ENCODE measurements at places on chromosomes 13 and 19.

DNA sequence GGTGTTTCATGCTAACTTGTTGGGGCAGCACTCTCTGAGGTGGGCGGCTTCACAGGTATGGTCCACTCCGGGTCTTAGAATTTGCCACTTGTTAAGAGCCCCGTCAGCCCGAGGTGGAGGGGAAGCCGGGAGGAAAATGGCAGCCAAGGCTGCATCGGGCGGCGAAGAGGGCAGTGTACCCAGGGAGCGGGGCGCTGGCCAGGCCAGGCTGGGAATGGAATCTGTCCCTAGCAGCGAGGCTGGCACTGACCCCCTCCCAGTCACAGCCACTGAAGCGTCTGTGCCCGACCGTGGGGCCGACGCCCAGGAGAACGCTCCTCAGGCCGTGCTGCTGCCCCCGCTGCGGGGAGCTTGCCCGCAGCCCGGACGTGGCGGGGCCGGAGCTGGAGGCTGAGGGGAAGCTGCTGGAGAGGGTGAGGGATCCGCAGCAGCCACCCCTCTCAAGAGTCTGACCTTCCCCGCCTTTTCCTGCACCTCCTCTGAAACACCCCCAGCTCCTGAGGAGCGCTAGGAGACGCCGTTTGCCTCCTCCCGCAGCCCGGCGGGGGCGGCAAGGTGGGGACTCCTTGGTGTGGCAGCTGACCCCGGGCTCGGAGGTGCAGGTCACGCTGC, 313.8 kb upstream of the SPRY2 start:
- peak; percentile 40 for DNase-seq

DNA sequence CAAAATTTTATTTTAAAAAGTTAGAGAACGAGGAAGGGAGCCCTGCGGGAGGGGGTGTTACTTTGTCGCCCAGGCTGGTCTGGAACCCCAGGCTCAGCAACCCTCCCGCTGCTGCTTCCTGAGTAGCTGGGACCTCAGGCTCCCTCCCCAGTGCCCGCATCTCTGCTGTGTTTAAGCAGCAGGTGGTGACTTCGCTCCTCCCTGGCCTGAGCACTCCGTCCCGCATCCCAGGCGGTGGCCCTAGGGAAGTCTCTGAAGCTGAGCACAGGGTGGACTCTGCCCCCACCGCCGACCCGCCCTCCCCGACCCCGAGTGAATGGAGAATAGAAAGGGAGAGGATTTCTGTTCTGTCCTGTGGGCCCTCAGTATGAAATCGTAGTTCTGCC, 30.5 kb downstream of the ZNF701 start:
- peak; percentile 38 for DNase-seq

GRCh38 chr13:103451656-103452055, 385.4 kb upstream of the SLC10A2 start:
- DNase-seq = no peak

DNA sequence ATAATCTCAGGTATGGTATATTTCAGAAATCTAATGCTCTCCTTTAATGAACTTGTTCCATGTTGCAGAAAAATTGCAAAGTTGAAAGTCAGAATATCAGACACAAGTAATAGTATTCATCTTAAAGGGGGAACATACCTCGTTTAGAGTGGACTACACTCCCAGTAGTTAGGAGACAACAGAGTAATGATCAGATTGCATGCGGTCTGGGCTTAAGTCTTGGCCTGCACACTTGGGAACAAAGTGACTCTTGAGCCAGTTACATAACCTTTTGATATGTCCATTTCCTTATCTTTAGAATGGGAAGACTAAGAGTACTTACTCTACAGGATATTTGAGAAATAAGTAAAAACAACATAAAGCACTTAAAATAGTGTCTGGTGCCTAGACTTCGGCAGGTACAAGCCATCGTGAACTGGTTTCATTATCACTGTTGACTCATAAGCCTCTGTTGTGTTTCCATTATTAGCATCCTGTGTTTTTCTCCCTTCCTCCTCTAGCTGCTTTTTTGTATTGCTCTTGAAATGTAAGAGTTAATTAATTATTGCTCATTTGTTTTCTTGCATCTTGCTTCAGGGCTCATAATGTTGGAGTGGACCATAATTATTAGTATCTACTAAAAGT, 53.0 kb downstream of the DPY19L3 start:
- no peak for DNase-seq

DNA sequence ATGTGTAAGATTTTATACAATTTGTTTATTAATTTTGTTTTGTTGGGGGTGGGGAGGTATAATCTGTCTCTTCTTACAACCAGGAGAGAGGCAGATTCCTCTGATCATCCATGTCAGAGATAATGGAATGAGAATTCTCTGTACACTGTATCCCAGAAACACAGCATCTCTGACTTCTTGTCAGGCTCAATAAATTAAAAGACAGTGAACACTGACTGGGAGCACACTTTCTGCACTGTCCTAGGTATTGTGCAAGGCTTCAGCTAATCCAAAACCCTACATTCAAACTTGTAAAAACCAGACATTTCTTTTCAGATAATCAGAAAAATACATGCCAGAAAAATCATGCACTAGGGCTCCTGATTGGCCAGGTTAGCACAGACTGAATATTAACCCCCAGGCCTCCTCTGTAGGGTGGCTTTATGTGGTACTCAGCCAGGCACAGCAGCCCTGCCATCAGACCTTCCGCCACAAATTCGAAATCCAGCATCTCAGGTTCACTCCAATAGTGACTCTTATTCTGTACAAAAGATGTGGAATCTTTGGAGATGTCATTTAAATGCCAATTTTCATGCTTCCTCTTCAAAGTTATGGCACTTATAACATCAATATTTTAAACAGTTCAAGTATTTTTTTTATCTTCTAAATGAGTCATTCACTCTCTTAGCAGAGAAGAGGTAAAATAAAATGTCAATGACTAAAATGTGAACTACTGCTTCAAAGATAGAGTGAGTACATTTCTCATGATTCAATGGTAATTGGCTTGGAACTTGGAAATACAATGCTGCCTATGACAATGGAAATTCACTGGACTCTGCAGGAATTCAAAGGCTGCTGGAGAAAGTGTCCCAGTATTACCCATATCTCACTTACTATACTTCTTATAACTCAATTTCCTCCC, 211.5 kb downstream of the KLF12 start:
- no peak for DNase-seq

GRCh38 chr13:99385940-99386339, 78.7 kb upstream of the GPR183 start:
- no peak for DNase-seq

DNA sequence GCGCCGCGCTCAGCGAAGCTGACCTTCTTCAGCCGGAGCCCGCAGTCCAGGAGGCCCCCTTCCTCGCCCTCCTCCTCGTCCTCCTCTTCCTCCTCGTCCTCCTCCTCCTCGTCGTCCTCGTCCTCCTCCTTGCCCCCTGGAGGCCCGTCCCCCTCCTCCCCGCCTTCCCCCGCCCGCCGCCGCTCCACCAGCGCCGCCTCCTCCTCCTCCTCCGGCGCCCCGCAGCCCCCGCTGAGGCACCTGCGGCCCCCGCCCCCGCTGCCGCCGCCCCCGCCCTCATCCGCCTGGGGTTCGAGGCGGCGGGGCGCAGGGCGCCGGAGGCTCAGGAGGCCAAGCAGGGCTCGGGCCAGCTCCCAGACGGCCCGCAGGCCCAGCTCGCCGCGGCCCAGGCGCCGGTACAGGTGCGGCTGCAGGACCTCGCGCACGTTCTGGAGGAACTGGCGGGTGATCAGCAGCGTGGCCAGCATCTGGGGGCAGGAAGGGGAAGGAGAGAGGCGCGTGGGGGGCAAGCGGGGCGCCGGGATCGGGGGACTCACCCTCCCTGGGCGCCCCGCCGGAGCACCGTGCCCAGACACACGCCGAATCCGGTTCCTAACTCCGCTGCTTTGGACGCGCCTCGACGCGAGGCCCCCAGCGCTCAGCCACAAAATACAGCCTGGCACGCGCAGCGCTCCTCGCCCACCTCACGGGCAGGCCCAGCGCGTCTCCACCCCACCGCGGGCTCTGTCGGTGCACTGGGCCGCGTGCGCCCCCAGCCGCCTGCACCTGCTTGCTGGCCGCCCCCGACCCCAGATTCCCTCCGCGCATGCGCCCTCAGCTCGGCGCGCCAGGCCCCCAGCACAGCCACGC, 5.9 kb downstream of the ANO8 start:
- DNase-seq = no peak

- DNase-seq = no peak
These were observed 79.9 kb downstream of the MRPL57 start for GRCh38 chr13:21256351-21256761.

DNA sequence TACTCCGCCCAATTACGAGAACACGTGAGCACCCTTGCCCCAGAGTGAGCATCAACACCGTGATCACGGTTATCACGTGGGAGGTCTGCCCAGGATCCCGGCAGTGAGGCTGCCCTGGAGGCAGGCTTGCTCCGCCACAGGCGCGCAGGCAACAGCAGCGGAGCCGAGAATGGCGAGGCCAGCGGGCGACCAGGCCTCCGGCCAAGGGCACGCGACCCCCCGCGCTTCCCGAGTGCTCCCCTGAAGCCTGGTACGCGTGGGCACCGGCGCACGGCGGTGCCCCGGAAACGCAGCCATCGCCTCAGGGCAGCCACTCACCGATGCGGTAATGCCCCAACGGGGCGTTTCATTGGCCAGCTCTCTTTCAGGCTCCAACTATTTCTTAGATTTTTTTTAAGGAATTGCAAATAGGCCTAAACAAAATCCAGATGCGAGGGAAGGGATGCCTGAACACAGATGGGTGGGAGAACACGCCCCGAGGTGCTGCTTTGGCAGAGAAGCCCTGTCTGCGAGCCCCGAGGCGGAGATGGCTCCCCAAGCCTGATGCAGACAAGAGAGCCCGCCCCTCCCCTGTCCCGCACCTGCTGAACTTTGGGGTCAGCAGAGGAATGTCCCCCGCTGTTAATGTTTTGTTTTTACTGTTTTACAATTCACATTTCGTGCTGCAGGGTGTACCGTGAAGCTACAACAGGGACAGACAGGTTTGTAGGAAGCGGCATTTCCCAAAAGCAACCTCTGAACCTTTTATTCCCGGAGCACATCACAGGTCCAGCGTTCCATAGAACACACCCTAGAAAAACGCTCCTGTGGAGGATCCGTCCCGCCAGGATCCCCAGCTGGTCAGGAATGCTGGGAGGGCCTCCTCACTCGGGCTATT, 132.7 kb downstream of the ZDHHC20 start:
- DNase-seq = no peak

DNA sequence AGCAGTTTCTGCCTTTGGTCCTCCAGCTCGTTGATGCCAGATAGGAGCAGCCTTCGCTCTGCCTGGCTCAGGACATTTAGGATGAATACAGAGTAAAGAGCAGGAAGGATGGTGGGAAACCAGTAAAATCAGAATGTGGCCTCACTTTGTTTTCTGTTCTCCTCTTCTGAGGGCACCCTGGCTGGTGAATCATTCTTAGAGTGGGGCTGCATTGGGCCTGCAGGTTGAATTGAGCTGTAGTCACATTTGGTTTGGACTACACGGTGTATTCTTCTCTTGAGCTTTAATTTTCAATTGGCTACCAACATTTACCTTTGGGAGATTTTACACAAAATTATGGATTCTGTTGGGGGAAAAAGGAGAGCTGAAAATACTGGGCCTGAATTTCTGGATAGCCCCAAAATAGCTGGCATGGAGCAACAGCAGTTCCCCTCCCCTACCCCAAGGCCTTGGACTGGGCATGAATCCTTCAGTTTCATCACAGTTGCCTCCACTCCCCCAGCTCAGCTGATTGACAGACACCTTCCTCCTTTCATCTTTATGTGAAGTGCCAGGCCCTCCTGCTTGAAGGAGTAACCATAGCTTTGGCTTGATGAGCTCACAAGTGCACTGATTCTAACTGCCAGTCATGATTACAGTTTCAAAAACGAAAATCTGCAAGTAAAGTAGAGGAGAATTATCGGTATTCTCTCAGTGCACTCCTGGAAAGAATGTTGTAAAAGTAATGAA, 24.3 kb downstream of the ERCC5 start:
- no peak for DNase-seq

GRCh38 chr13:110138010-110138699, 168.8 kb downstream of the COL4A1 start:
- peak; percentile 79 for DNase-seq

DNA sequence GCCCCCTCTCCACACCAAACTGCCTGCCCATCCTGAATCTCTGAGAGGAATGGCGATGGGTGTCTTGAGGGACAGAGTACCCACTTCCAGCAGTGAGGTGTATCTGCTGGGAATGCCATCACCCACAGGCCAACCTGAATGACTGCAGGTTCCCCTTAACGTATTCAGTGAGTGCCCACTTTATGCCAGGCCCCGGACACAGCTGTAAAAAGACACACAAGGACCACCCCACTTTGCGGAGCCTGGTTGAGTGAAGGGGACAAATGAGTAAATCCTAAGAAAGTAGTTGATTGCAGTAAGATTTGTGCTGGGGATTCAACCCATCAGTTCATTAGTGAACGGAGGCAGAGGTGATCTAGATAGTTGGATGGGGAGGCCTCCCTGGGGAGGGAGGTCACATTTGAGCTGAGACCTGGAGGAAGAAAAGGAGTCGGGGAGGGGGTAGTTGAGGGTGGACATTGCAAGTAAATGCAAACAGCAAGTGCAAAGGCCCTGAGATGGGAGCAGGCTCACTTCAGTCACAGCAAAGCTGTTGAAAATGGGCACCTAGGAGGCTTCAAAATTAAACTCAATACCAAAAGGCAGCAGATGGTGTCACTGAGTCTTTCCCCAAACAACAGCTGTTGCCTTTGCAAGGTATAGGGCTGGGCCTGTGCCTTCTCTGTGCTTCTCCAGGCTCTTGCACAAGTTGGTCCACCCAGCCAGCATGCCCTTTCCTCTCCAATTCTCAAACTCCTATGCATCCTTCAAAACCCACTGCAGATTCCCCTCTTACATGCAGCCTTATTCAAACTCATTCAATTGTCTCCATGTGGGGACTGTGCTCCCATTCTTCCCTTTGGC, 4.3 kb downstream of the GDF15 start:
- DNase-seq = no peak

DNA sequence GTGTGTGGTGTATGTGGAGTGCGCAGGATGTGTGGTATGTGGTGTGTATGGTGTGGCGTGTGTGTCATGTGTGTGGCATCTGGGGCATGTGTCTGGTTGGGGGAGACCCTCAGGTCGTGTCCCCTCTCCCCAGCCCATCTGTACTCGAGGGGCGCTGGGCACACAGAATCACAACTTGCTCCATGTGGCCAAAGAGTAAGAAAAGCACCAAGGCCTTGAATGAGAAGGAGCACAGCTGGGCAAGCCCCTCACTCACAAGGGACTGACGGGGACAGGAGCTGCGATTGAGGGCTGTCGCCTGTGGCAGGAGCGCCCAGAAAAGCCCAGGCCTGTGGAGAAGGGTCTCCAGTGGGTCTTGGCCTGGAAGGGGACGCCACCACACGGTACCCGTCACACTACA, 62.8 kb downstream of the PEPD start:
- DNase-seq = no peak

- peak; percentile 82 for DNase-seq
These were observed 159.5 kb downstream of the KDM4B start for GRCh38 chr19:5128251-5128935.

GRCh38 chr13:79043208-79043607, 362.8 kb downstream of the RBM26 start:
- no peak for DNase-seq

- DNase-seq = no peak
These were observed 50.8 kb downstream of the EFNB2 start for GRCh38 chr13:106484537-106485193.

GRCh38 chr19:47020992-47021496, 1.4 kb downstream of the NPAS1 start:
- DNase-seq = no peak
